ENCODE measurements at places on chromosomes 1 and 21.
A peak's percentile ranks its signal among the peaks of the same experiment; 100 is the strongest.

GRCh38 chr1:230076121-230076520 is 9.1 kb downstream of the GALNT2 start:
- DNase-seq, result no peak

GRCh38 chr1:212981571-212982328 is 31.4 kb downstream of the VASH2 start:
- no peak for DNase-seq

DNA sequence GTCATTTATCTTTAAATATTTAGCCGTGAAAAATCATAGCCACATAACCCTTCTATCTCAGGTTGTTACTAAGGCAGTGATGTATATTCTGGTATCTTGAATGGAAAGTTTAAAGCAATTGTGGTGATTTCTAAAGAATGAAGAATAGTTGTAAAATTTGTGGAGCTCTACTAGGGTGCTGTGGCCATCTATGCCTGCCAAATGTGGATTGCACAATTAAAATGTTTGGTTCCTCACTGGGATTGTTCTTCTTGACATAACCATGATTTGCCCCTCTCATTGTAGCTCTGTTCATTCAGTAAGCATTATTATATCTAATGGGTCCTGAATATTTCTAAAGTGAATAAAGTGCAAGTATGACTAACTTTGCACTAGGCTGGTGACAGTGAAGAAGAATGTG is 50.1 kb downstream of the AK4 start:
- no peak for DNase-seq

- no peak for DNase-seq
Observed at GRCh38 chr21:43015906-43016540, 41.7 kb downstream of the PKNOX1 start.

- no peak for DNase-seq
Observed at GRCh38 chr1:19395678-19396192, 83.6 kb downstream of the SLC66A1 start.

GRCh38 chr1:97685360-97685759 is 235.5 kb downstream of the DPYD start:
- DNase-seq, result no peak

- no peak for DNase-seq
Observed at GRCh38 chr1:119380983-119381662, 12.5 kb downstream of the HAO2 start.

- DNase-seq, result no peak
Observed at GRCh38 chr1:11067716-11068599, 8.1 kb upstream of the SRM start.

- DNase-seq, result no peak
Observed at GRCh38 chr1:208184966-208185654, 59.1 kb downstream of the PLXNA2 start.

- no peak for DNase-seq
Observed at GRCh38 chr21:43328185-43328957, 98.6 kb downstream of the SIK1 start.

- DNase-seq, result peak; percentile 41
Observed at GRCh38 chr1:185644531-185644930, 89.7 kb upstream of the HMCN1 start.

DNA sequence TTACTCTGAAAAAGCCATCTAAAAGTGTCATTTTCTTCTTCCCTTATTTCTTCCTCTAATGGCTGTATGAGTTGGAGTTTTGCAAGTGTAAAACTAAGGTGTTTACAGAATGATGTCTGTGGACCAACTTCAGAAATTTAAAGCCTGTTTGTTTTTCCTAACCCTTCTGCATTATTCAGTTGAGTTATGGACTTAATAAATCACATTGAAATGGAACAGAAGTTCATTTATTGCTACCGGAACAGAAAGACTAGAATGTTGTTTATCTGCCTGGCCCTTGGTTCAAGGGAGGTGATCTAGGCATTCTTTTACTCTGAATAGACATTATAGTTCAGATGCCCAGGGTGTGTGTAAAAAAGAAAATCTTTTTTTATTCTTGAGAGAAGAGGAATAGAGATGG is 24.8 kb downstream of the SYT14 start:
- no peak for DNase-seq

- no peak for DNase-seq
Observed at GRCh38 chr1:34975771-34976170, 9.4 kb downstream of the TMEM35B start.

GRCh38 chr1:207079706-207080241 is 8.9 kb upstream of the C4BPB start:
- no peak for DNase-seq

GRCh38 chr1:167673265-167673664 is 43.2 kb downstream of the RCSD1 start:
- DNase-seq, result no peak

GRCh38 chr1:18934205-18935000 is 22.1 kb downstream of the IFFO2 start:
- no peak for DNase-seq

GRCh38 chr1:186678155-186678554 is 2.1 kb downstream of the PTGS2 start:
- no peak for DNase-seq

DNA sequence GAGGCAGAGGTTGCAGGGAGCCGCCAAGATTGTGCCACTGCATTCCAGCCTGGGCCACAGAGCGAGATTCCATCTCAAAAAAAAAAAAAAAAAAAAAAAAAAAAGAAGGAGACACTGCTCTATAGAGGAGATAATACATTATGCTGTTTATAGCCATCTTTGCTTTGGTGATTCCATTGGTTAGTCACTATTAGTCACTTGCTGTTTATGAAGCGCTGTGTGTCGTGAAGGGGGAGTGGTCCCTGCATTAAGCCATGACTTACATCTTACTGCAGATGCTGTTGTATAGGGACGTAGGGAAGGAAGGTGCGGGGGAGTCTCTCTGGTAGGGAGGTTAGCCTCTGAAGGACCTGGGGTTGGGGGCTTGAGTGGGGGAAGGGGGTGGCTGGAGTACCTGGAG is 48.3 kb downstream of the HUNK start:
- DNase-seq, result no peak

GRCh38 chr1:228156515-228156881 is 6.8 kb downstream of the GJC2 start:
- no peak for DNase-seq

DNA sequence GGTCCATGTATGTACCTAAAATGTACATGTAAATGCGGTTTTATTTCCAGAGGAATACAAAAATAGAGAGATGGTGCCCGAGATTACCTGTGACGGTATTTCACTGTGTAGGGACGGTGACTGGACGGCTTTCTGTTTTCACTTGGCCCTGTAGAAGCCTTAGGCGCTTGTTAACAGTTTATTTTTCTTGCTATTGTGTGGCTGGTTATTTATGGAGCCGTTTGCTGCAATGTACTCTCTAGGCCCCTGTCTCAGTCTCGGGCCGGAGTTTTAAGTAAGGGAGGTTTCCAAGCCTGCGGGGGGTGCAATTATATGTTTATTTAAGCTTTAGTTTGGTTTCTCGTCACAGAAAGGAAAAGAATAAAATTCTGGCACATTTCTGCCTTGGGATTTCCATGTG is 413 bp downstream of the EFCAB7 start:
- no peak for DNase-seq

DNA sequence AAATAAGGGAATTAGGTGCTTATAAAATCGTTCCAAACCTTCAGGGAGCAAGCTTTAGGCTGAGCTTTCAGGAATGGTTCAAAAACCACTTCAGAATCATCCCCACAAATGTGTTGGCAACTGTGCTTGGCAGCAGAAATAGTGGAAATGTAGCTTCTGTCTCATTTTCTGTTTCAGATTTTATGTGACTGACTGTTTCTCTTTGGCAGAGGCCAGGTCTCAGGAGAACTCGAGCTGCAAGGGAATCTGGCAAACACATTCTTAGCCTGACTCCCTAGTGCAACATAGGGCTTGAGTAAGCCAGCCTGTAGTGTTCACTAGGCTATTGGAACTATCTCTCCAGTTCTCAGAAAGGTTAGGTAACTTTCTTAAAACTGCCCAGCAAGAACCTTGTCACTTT is 128.6 kb downstream of the PLA2G4A start:
- no peak for DNase-seq

GRCh38 chr1:234611225-234611846 is 1.4 kb upstream of the IRF2BP2 start:
- no peak for DNase-seq

GRCh38 chr1:50266509-50266908 is 156.7 kb downstream of the DMRTA2 start:
- DNase-seq, result peak; percentile 6

DNA sequence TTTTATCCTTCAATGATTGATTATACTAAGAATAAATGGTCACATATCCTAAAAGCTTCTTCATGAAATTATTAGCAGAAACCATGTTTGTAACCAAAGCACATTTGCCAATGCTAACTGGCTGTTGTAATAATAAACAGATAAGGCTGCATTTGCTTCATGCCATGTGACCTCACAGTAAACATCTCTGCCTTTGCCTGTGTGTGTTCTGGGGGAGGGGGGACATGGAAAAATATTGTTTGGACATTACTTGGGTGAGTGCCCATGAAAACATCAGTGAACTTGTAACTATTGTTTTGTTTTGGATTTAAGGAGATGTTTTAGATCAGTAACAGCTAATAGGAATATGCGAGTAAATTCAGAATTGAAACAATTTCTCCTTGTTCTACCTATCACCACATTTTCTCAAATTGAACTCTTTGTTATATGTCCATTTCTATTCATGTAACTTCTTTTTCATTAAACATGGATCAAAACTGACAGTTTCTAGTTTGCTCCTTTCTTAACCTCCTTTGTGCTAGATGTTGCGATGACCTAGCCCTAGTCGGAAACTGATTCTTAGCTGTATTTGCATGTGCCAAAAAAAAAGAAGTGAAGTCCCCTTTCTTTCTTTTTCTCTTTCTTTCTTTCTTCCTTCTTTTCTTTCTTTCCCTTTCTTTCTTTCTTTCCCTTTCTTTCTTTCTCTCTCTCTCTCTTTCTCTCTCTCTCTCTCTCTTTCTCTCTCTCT is 45.1 kb downstream of the MAP3K7CL start:
- no peak for DNase-seq

- peak; percentile 15 for DNase-seq
Observed at GRCh38 chr1:242467556-242468145, 56.8 kb downstream of the PLD5 start.

Measured in activated T-cell treated with anti-CD3 and anti-CD28 coated beads, Interleukin-2, amount 50 U/mL, for 72 hours (primary cell).